Cardiac muscle cell (in vitro differentiated cells and primary cell): ENCODE measurements at places on chromosomes 2 and 18. TPM values are rescaled to one million over a fixed set of nuclear protein-coding genes. Genes with fewer than 3 reads are reported as not detected.

- H3K27ac ChIP-seq: no peak overlapping the region
- no peaks in the 10 kb centered on the region for H3K27me3 ChIP-seq
- H3K4me1 ChIP-seq: no peaks in the 10 kb centered on the region
- no peaks in the 10 kb centered on the region for H3K36me3 ChIP-seq
Measured at GRCh38 chr2:234258562-234259141, 208.2 kb downstream of the SPP2 start.

The POTEJ gene
- 1.1 and 4.1 TPM in 2 replicates for total RNA-seq

DNA sequence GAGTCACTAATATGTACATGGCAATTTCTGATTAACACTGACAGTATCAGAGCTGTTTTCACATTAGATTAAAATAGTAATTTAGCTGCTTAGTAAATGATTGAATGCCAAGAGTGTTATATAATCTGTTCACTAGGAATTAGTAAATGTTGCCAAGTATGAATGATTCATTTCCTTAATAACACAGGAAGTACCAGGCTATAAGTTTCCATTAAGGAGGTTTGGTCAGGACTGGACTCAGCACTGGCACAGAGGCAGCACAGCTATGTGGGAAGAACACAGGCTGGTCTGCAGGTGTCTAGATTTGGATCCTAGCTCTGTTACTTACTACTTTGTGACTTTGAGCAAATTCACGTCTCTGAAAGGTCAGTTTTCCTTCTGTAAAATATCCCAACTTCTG is 97.2 kb downstream of the TDRD15 start:
- H3K27me3 ChIP-seq: no peaks in the 10 kb centered on the region
- H3K4me3 ChIP-seq: no peak overlapping the region
- no peaks in the 10 kb centered on the region for H3K36me3 ChIP-seq
- peaks cover 6% of the 10 kb centered on the region for H3K4me1 ChIP-seq

The LOXHD1 gene
- total RNA-seq: 0.21 TPM in 1 of 2 replicates, not detected in the other

DNA sequence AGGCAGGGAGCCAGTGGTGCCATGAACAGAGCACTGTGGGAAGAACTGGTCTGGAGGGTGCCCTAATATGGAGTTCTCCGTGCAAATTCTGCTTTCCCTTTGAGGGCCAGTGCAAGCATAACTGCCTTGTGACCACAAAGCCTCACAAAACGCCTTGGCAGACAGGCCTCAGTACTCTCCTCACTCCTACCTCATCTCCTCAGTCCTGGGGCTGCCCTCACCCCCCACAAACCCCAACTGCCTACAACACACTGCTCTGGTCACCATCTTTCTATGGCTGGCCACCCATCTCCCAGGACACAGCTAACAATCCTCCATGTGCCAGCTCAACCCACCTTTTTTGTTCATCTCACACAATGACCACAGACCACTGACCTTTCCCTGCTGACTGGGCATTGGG is 8.9 kb downstream of the COX5B start:
- H3K4me1 ChIP-seq: no peaks in the 10 kb centered on the region
- H3K27ac ChIP-seq: no peak overlapping the region
- DNase-seq: no peak
- H3K4me3 ChIP-seq: no peak overlapping the region
- no peaks in the 10 kb centered on the region for H3K27me3 ChIP-seq

The GMPPA gene
- total RNA-seq: 35.0 and 45.5 TPM in 2 replicates

The CNDP1 gene
- 1.6 TPM in 1 of 2 replicates, not detected in the other for total RNA-seq

DNA sequence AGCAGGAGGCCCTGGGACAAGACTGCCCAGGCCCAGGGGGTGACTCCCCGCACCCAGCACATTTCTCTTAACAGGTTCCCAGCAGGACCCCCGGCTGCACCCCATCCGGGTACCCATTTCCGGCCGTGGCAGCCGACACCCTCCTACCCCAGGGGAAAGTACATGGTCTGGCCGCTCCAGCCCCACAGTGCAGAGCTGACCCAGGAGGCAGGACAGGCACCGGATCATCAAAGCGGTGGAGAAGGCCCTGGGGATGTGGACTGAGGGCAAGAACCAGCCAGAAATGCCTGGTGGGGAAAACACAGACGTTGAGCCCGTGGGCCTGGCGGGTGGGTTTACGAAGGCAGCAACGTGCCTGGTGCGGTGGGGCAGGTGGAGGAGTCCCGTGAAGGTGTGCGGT is 79.5 kb upstream of the GPC1 start:
- no peaks in the 10 kb centered on the region for H3K4me1 ChIP-seq
- H3K27me3 ChIP-seq: no peaks in the 10 kb centered on the region
- H3K36me3 ChIP-seq: no peaks in the 10 kb centered on the region
- no peak overlapping the region for H3K27ac ChIP-seq
- H3K4me3 ChIP-seq: no peak overlapping the region

GRCh38 chr2:204972606-204973336 is 427.5 kb downstream of the PARD3B start:
- no peaks in the 10 kb centered on the region for H3K36me3 ChIP-seq
- no peak overlapping the region for H3K4me3 ChIP-seq
- peak; percentile 28 for DNase-seq

The RAB27B gene
- 0.09 and 0.14 TPM in 2 replicates for total RNA-seq

GRCh38 chr2:128302011-128302743 is 16.5 kb downstream of the HS6ST1 start:
- no peak overlapping the region for H3K4me3 ChIP-seq
- H3K4me1 ChIP-seq: peaks cover 14% of the 10 kb centered on the region
- DNase-seq: no peak
